ENCODE measurements at places on chromosomes 12 and 14.

DNA sequence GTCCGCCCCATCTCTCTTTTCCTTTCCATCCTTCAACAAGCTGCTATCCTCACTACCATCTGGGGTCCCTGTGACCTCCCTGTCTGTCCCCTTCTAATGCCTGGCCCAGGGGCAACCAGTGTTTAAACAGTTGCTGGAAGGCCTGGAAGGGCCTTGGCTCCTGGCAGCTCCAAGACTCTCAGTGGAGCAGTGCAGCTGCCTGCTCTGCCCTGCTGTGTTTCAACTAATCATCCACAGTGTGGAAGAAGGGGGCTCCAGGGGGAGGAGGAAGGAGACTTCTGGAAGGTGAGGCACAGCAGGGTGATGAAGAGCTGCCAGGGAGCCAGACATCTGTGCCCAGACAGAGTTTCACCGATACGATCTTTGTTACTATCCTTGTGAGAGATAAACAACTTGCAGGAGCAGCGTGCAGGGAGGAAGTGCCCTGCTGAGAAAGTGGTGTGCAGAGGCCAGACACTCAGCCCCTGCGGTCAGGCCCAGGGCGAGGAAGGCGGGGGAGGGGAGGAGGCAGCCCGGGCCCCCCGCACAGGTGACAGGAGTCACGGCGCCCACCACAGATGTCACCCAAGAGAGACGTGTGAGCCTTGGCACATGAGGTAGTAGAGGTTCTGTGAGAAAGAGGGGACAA, 1061.8 kb downstream of the BCL11B start:
- DNase-seq, result no peak

DNA sequence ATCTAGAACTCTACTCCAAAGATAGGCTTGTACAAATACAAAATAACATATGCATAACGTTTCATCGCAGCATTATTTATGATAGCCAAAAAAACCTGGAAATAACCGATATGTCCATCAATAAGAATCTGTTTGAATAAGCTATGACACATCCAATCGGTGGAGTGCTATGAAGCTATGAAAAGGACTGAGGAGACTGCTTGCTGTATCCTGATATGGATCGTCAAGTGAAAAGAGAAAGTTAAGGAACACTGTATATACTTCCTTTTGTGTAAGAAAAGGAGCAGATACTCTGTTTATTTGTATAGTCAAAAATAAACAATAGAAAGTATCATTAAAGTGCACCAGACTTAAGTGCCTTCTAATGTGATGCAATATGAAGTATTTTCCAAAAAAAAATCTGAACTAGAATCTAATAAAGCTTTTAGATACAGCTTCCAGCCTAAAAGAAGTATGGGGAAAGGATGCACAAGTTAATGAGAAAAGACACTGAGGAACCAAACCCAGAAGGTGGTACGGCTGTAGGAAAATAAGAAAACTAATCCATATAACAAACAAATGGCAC, 645 bp upstream of the KLHDC1 start:
- DNase-seq, result no peak

GRCh38 chr14:64293976-64294671, at the start of gene ESR2:
TSS of gene ESR2 (minus strand) at chr14:64294371. CDS start at chr14:64282985, 11,386 bp downstream.
- DNase-seq, result no peak

DNA sequence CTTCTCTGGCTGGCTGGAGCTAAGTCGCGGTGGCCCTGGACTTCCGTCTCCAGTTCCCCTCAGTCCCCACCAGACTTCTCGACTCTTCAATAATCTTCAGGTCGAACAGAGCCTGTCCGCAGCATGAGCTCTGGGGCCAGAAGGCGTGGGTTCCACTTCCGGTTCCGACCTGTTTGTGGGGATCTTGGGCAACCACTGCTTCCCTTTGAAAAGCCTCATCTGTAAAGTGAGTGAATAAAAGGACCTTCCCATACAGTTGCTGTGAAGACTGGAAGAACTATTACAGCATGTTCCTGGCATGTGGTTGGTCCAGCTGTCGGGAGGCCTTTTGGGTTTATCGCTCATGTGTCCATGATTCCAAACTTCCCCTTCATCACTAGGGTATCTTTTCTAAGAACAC, 19.4 kb downstream of the ADGRD1 start:
- no peak for DNase-seq

- DNase-seq, result no peak
Measured at GRCh38 chr12:131254374-131254773, 300.7 kb downstream of the ADGRD1 start.

GRCh38 chr12:65612440-65612839, 211.8 kb upstream of the HMGA2 start:
- DNase-seq, result no peak

DNA sequence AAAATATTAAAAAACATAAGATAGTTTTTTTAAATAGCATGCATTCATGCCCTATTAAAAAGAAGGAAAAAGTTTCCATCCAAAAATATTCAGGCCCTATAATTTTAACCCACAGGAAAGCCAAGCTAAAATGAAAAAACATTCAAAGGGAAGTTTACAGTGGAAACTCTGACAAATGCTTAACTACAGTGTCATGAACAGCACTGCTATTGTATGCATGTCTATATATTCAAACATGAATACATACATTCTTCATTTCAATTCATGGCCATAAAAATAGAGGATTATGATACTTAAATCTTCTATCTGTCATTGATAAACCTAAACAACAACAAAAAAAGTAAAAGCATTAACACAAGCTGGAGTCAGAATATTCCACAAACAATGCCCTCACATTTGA, 67.4 kb downstream of the PPP2R5E start:
- no peak for DNase-seq

DNA sequence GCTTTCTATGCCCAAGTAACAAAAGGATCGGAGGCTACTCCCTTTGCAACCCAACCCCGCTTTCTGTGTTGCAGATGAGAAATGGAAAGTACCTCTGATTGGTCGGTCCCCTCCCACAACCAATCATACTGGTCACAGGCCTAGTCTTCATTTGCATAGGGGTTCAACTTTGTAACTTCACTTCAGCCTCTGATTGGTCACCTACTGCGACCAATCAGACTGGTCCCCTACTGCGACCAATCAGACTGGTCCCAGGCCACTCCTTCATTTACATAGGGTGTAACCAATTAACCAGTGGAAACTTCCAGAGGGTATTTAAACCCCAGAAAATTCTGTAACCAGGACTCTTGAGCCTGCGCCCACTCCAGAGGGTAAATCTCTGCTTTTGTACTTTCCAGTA, 906.4 kb upstream of the TMEM132C start:
- no peak for DNase-seq

GRCh38 chr12:57927086-57927485, 14.3 kb upstream of the ATP23 start:
- no peak for DNase-seq

GRCh38 chr14:82855912-82856391, 1322.3 kb upstream of the SEL1L start:
- no peak for DNase-seq

GRCh38 chr12:120625557-120626419, 14.6 kb upstream of the CABP1 start:
- DNase-seq, result no peak

DNA sequence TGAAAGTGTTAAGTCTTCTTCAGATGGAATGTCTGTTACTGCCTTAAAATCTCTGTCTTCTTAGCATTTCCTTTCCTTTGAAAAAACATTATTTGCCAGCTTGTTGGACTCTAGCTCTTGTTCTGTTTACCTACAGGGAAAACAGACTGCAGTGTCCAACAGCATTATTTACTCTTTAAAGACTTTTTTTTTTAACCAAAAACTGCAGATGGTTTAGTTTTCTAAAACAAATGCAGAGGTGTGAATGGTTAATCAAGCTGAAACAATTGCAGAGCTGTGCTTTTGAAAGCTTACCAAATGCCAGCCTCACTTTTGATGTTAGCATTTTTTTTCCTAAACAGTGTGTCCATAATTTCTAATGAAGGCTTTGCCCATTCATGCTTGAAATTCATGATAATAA, 323.3 kb downstream of the TMEM117 start:
- no peak for DNase-seq

DNA sequence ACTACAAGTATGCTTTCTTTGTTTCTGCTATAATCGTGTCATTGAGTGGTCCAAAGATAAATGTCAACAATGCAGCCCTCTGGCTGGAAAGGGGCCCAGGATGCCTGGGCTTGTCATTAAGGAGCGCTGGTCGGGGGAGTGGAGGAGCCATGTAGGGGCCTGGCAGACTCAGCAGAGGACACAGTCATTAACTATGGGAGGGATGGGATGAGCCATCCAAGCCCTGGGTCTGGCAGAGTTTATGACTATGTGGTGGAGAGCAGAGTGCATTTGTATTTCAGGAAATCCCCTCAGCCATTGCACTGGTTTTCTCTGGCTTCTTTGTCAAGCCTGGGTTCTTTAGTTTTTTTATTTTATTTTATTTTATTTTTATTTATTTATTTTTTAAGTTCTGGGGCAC, 243.1 kb downstream of the C12orf75 start:
- no peak for DNase-seq

GRCh38 chr14:68248481-68249255, 429.1 kb downstream of the RAD51B start:
- DNase-seq, result no peak

DNA sequence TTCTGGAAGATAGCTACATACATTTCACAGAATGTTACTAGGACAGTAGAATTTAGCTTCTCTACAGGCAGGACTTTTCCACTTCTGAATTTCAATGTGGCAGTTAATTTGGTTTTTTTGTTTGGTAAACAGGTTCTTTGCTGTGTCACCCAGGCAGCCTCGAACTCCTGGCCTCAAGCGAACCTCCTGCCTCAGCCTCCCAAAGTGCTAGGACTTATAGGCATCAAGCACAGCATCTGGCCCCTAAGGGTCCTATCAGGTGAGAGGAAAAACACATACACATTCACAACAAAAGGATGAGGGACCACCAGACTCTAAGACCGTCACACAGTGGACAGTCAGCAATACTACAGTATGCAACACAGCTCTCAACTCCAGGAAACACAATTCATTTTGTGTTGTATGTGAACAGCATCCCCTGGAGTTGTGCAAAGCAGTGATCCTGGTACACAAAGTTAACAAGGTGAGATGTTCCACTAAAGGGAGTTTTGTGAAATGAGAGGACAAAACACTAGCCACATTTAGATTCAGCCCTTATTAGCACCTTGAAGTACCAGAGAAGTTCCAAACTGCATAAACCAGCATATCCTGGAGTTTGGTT, 6.9 kb downstream of the ATP2B1 start:
- no peak for DNase-seq

DNA sequence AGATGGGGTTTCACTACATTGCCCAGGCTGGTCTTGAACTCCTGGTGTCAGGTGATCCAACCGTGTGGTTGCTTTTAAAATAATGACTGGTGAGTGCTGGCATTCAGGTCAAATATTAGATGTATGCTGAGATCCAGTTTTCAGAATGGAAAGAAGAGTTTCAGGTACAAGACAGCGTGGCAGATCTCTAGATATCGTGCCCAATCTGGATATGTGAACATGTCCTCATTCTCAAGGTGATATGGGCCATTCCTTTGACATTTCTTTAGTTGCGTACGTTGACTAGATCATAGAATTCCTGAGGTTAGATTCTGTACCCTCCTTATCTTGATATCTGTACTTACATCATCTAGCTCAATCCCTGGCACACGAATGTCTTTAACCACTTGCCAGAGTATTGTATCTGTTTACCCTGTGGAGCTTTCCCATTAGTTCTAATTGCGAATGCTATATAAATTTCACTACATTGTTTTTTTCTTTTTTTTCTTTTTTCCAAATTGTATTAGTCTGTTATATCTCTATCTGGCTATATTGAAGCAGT, 80.2 kb downstream of the ANO6 start:
- DNase-seq, result no peak

- no peak for DNase-seq
Measured at GRCh38 chr14:26427097-26427496, 170.7 kb downstream of the NOVA1 start.

DNA sequence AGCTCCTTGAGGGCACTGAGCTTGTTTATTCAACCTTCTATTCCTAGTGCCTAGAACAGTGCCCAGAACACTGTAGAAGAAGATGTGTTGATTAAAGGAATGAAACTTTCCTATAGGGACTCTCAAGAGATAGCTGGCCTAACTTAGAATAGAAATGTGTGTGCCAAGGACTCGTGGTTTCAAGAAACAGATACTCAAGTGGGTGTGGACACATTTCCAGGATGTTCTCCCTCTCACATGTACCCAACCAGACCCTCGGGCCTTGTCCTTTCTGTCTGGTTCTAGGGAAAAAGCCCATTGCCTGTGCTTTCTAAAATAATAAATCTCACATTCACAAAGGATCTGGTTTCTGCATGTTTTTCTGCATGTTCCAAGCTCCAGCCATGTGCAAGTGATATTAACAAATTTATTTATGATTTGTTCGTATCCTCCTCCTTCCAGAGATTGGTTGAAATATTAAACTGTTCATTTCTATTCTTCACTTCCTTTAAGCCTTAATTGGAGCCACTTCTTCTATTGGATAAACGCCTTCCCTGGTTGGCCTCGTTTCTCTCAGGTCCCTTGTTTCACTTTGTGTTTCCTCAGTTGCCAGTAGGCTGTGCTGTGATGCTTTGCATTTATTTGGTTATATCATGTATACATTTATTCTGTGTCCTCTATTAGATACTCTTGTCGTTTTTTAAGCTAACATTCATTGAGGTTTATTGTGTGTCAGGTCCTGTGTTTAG, 89.8 kb downstream of the CRADD start:
- DNase-seq, result no peak

DNA sequence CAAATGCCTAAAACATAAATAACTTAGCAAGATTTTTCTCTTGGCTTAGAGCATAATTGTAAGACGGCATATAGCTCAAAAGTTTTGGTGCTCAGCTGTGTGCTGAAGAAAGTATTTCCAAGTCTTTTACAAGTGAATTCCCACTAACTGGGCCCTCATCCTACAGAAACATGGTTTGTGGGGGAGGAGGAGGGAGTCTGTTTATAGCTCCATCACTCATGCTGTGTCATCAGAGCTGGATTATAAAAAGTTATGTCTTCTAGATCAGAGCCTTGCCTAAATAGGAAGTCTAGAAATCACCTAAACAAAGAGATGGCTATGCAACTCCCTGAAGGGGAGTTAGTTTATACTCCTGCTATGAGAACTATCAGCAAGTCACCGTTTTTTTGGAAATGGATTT, 65.9 kb upstream of the OTOGL start:
- no peak for DNase-seq

- no peak for DNase-seq
Measured at GRCh38 chr12:5479761-5480160, 47.9 kb downstream of the NTF3 start.

GRCh38 chr14:87955501-87955900, 37.5 kb downstream of the GALC start:
- no peak for DNase-seq

DNA sequence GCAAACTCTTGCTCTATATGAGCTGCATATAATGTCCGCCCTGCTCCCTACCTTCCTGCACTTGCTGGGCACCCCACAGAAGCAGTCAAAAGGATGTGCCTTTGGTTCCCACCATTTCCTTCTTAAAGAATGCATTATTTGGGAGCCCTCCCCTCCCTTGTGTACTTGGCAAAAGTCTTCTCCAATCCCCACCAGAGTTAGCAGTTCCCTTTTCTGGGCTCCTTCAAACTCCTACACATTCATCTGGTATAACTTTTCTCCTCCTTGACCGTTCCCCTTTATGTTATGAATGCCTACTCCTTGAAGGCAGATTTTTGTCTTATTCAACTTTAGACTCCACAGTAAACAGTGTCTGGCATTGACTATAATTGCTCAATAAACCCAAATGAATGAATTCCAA, 27.8 kb downstream of the AREL1 start:
- DNase-seq, result no peak
